ENCODE measurements at places on chromosomes 5 and 9. TPM values are rescaled to one million over a fixed set of nuclear protein-coding genes. Genes with fewer than 3 reads are reported as not detected.

DNA sequence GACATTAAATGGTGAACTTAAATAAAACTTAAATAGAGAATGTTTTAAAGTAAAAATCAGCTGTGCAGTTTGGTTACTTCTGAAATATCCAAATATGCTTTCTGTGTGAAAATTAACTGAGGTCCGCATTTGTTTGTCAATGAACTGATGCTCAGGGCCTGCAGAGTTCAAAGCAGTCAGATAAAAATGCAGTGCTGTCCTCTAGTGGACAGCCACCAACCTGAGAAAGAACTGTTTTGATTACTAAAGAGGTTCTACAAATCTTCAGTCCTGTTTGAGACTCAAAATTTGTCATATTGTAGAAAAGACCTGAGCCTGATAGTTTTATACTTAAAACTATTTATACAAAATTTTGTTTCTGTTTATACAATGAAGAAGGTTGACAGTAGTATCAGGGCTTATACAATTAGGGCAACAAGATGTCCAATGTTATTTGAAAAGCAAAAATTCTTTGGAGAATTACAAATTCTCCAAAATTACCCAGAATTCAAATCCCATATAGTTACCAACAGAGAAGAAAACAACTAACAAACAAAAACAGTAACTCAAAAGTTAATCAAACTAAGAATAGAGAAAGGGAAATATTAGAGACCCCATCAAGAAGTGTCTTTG is 232.3 kb upstream of the TBCA start:
- no peak overlapping the region for H3K4me3 ChIP-seq
- H3K36me3 ChIP-seq = no peaks in the 10 kb centered on the region
- peaks cover 7% of the 10 kb centered on the region for H3K4me1 ChIP-seq
- no peak for DNase-seq
- no peak overlapping the region for H3K27ac ChIP-seq

- H3K36me3 ChIP-seq = no peaks in the 10 kb centered on the region
- H3K27me3 ChIP-seq = peaks cover 29% of the 10 kb centered on the region
- no peak overlapping the region for H3K4me3 ChIP-seq
- H3K4me1 ChIP-seq = peaks cover 16% of the 10 kb centered on the region
- H3K27ac ChIP-seq = no peak overlapping the region
These were observed 48.1 kb downstream of the NSUN2 start for GRCh38 chr5:6584727-6585126.

- no peaks in the 10 kb centered on the region for H3K36me3 ChIP-seq
- no peak overlapping the region for H3K27ac ChIP-seq
- H3K4me3 ChIP-seq = no peak overlapping the region
These were observed 8.3 kb upstream of the ENC1 start for GRCh38 chr5:74648835-74649293.

DNA sequence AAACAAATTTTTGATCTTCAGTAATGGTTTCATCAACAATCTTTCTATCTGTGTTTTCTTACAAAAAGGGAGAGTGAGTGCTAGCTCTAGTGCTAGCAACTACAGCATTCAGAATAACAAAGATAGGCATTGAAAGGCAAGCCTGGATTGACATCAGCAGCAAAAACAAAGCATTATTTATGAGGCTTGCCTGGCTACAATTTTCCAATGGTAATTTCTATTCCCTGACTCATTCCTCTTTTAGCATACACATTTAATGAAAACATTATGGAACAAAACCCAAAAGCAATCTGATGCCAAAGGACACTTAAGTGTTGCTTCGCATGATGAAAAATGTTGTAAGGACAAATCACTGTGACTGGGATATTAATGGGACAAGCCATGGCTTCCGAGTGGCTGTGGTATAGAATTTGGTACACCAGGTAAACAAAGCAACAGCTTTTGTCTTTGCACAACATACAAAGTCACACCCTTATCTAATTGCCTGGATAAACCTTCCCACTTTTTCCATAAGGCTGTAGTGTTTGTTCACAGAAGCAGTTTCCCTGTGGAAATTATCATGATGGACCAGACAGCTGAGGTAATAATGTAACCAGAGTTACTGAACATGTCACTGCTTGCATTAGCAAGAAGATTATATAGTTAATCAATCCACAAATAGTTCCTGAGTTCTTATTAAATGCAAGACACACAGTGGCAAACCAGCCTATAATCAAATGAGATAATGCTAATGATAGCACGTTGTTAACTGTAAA is 179.8 kb upstream of the EDIL3 start:
- no peaks in the 10 kb centered on the region for H3K36me3 ChIP-seq
- H3K27me3 ChIP-seq = no peaks in the 10 kb centered on the region
- H3K27ac ChIP-seq = no peak overlapping the region
- no peak for DNase-seq
- no peak overlapping the region for H3K4me3 ChIP-seq

DNA sequence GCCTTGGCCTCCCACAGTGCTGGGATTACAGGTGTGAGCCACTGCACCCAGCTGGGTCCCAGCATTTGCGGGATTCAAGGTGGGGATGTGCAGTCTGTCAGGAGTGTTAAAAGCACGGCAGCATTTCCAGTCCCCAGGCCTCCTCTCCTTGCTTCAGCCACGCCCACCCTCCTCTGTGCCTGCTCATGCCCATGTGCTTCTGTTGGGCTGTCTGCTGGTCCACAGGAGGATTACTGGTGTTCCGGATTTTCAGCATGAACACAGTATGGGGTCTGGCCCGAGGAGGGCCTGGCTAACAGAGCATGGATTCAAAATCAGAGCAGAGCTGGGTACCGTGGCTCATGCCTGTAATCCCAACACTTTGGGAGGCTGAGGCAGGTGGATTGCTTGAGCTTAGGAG is 5.5 kb downstream of the ARRDC1 start:
- no peak overlapping the region for H3K27ac ChIP-seq
- DNase-seq = no peak
- H3K4me1 ChIP-seq = peaks cover 70% of the 10 kb centered on the region
- H3K27me3 ChIP-seq = no peaks in the 10 kb centered on the region
- H3K4me3 ChIP-seq = no peak overlapping the region

- H3K27ac ChIP-seq = no peak overlapping the region
- no peak for DNase-seq
- H3K36me3 ChIP-seq = no peaks in the 10 kb centered on the region
- no peaks in the 10 kb centered on the region for H3K27me3 ChIP-seq
- H3K4me1 ChIP-seq = no peaks in the 10 kb centered on the region
These were observed 15.3 kb upstream of the TRPM3 start for GRCh38 chr9:71136696-71137095.

DNA sequence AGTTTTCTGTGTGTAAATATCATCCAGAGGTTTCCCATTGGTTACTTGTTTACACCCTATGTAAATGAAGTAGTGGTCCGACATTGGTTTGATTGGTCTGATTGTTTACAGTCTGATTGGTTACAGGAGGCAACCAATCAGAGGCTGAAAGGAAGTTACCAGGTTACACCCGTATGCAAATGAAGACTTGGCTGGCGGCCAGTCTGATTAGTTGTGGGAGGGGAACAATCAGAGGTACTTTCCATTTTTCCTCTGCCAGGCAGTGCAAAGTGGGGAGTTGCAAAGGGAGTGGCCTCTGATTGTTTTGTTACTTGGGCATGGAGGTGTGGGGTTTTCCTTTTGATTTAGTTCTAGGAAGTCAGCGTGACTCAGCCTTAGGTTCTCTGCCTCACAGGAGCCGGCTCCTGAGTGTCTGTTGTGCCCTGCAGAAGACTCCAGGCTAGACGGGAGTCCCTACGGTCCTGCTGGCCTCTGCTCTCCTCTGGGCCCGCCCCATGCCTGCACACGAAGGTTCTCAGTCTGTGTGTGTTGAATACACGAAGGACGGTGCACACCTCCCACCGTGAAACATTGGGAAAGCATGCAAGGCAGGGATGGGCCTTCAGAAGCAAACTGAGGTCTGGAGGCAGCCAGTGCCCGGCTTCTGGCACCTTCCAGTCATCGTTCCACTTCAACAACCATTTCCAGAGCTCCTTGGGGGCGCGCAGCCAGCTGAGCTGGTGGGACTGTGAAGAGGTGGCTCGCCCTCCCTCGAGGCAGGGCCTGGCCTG is 42.9 kb downstream of the OLFM1 start:
- H3K27ac ChIP-seq = no peak overlapping the region
- no peak overlapping the region for H3K4me3 ChIP-seq
- DNase-seq = no peak
- H3K36me3 ChIP-seq = no peaks in the 10 kb centered on the region
- H3K4me1 ChIP-seq = no peaks in the 10 kb centered on the region
- H3K27me3 ChIP-seq = no peaks in the 10 kb centered on the region

DNA sequence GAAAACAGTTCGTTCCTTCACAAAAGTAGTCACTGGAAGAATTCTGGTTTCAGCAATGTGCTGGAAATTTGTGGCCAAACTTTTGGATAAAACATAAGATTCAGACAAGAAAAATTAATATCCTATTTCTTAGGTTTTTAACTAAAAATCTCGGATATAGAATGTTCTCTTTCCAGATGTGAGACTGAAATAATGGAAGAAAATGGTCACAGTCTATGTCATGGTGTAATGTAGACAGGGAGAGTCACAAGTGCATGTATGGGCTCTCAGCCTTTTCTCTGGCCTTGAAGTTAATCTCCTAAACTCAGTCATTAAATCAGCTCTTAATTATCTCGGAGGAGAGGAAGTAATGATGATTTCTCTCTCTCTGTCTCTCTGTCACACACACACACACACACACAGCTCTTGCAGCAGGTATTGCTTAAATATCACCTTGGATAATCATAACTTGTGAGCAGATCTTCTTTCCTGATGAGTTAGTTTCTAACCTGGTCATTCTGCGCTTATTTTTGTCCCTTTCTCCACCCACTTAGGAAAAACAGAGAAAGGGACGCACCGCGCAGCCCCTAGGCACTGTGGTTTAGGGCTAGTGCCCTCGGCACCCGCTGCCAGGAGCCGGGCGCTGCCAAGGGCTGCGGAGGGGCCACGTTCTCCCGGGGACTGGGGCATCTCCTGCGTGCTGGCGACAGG is 672 bp upstream of the ITGA2 start:
- peak overlapping the region; percentile 63 for H3K4me3 ChIP-seq
- H3K27me3 ChIP-seq = peaks cover 10% of the 10 kb centered on the region
- no peaks in the 10 kb centered on the region for H3K36me3 ChIP-seq
- H3K27ac ChIP-seq = peak overlapping the region; percentile 81

- no peak overlapping the region for H3K4me3 ChIP-seq
- peaks cover 62% of the 10 kb centered on the region for H3K4me1 ChIP-seq
- peaks cover 8% of the 10 kb centered on the region for H3K27me3 ChIP-seq
These were observed 50.5 kb downstream of the CXXC5 start for GRCh38 chr5:139698490-139699146.

- H3K4me1 ChIP-seq = peaks cover 29% of the 10 kb centered on the region
- no peak overlapping the region for H3K27ac ChIP-seq
- H3K27me3 ChIP-seq = no peaks in the 10 kb centered on the region
- H3K36me3 ChIP-seq = no peaks in the 10 kb centered on the region
- no peak for DNase-seq
- no peak overlapping the region for H3K4me3 ChIP-seq
These were observed 55.7 kb upstream of the SAP30L start for GRCh38 chr5:154390096-154390495.

- peaks cover 3% of the 10 kb centered on the region for H3K4me1 ChIP-seq
- peak; percentile 96 for DNase-seq
- peak overlapping the region; percentile 84 for H3K27ac ChIP-seq
- no peaks in the 10 kb centered on the region for H3K36me3 ChIP-seq
- peak overlapping the region; percentile 61 for H3K4me3 ChIP-seq
These were observed 7.7 kb upstream of the CFAP157 start for GRCh38 chr9:127698985-127699670.

DNA sequence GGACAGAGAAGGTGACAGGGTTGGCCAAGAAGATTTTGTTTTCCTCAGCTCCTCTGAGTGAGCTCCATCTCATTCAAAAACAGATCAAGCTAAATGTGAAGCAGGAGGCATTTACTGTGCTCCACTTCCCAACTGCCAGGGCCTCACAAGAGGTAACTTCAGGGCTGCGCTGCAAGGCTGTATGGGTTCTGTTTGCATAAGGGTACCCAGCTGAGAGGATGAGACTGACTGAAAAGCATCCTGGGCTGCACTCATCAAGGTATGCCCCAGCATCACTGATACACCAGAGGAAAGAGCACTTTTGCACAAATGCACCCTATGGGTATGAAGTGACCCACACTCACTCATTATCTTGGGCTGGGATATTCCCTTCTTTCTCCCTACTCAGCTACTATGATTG is 316.2 kb upstream of the HAPLN1 start:
- DNase-seq = no peak
- H3K27ac ChIP-seq = no peak overlapping the region
- no peaks in the 10 kb centered on the region for H3K27me3 ChIP-seq
- H3K36me3 ChIP-seq = no peaks in the 10 kb centered on the region

DNA sequence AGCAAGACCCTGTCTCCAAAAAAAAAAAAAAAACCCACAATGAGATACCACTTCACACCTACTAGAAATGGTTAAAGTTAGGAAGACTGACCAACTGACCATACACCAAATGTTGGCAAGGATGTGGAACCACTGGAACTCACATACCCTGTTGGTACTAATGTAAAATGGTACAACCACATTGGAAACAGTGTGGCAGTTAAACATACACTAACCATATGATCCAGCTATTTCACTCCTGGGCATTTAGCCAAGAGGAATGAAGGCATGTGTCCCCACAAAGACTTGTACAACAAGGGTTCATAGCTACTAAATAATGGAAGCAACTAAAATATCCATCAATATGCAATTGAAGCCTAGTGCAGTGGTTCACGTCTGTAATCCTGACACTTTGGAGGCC is 21.3 kb downstream of the NAIF1 start:
- H3K27ac ChIP-seq = no peak overlapping the region
- H3K4me1 ChIP-seq = no peaks in the 10 kb centered on the region
- H3K36me3 ChIP-seq = no peaks in the 10 kb centered on the region
- no peak for DNase-seq

DNA sequence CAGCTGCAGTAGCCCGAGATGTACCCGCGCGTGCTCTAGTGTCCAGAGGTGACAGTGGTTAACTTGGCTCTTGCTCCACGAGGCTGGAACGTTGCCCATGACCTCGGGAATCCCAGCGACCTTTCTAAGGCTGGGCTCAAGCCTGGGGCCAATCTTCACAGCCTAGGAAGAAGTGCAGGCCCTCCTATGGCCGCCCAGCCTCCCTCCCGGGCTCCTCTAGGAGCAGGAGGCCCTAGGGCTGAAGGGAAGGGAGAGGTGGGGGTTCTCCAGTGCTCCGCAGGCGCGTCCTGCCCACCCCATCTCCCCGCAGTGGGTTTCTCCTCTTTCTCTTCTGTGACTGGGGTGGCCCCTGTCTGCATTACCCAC is 13.3 kb downstream of the NR2F1 start:
- no peak for DNase-seq
- peaks cover 10% of the 10 kb centered on the region for H3K4me1 ChIP-seq
- no peaks in the 10 kb centered on the region for H3K36me3 ChIP-seq
- H3K27ac ChIP-seq = no peak overlapping the region

GRCh38 chr9:77909306-77909705 is 122.3 kb downstream of the GNAQ start:
- no peaks in the 10 kb centered on the region for H3K36me3 ChIP-seq
- no peak overlapping the region for H3K4me3 ChIP-seq
- peaks cover 2% of the 10 kb centered on the region for H3K27me3 ChIP-seq
- no peak overlapping the region for H3K27ac ChIP-seq
- peaks cover 21% of the 10 kb centered on the region for H3K4me1 ChIP-seq
- no peak for DNase-seq

Gene GRM6
- not detected for total RNA-seq

Gene CCDC183
- 0.68 TPM for total RNA-seq

Gene RAD50
- total RNA-seq = 34.0 TPM

Gene TOR1A
- total RNA-seq = 49.5 TPM
